ENCODE measurements at places on chromosomes 5 and 9.

GRCh38 chr9:86856259-86856658 lies 91.0 kb downstream of the GAS1 start:
- DNase-seq, result no peak

DNA sequence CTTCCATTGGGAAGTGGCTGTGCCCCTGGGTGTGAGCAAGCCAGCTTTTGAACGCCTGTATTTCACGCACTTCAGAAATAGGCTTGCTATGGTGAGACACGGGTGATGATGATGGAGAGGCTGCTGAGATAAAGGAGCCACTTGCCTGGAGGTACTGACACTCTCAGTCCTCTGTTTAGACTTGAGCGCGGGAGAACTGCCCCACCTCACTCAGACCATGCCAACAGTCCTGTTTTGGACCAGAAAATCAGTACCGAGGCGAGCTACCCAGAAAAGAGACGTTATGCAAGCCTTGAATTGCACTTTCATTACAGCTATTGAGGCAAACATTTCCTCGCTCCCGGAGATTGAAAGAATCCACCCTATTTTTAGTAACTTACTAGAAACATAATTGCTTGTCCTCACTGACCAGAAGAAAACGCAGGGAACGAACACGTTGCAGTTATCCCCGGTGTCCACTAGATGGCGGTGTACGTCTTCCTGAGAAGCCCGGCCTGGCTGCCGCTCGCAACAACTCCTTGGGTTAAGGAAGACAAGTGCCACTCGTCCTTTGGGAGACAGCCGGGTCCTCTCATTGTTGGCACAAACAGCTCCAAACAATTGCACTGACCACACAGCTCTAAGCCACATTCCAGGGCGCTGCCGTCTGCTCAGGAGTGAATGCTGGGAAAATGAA lies 142.4 kb downstream of the PSAT1 start:
- peak; percentile 32 for DNase-seq

DNA sequence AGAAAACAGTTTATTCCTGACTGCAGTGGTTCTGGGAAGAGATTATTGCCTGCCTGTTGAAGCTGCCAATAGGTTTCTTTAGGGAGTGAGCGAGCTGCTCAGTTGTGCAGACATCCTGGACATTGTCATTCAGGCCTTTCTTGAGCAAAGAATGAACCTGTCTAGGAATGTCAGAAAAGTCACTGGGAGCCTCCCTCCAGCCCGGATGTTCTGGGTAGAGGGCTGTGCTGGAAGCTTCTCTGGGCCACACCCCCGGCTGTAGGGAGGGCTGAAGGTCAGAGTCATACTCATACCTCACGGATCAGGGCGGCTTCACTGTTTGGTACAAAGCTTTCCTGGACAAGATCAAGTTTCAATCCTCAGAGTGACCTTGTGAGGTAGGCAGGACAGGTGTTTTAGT lies 33.4 kb upstream of the TBC1D2 start:
- no peak for DNase-seq

DNA sequence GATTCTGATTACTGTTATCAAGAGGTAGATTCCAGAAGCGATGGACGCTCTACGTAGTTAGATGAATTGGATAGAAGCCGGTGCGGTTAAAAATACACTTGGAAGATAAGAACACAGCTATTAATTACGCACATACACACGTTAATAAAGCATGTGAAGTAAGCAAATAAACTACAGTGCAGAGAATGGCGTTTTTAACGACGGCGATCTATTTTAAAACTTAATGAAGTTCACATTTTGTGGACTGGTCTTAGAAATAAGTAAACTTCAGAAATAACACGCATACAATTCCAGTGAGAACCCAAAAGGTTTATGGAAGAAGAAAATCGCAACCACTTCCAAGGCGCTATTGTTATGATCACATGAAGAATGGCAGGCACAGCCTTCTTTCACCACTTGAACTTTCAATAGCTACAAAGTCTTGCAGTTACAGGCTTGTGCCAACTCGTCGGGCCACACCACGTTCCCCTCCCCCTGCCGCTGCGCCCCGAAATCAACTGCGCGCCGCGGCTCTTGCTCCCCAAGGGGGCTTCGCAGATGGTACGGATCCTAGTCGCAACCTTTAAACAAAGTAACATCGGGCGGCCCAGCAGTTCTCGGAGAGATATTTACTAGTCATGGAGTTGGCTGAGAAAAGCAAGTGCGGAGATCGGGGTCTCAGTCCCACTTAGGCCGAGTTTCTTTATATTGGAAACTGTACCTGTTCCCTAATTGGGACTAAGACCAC lies 866 bp upstream of the SEMA6A start:
- DNase-seq, result no peak

DNA sequence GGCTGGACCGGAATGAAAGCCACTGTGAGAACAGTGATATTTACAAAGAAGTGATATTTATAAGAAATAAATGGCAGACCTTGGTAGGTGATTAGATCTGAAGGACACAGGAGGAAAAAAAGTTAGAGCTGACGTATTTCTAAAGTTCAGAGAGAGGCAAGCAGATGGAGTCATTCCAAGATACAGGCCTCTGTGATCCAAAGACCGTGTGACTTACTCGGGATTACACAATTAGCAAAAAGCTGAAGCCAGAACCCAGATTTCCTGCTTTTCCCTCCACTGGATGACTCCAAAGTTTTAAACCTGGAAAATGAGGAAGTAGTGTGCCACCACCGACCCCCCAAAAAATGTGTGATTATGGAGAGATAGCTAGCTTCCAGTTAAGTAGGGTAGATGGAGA lies 3.1 kb upstream of the DOCK8 start:
- no peak for DNase-seq

- DNase-seq, result no peak
These were observed 30.5 kb downstream of the TMOD1 start for GRCh38 chr9:97531888-97532376.

DNA sequence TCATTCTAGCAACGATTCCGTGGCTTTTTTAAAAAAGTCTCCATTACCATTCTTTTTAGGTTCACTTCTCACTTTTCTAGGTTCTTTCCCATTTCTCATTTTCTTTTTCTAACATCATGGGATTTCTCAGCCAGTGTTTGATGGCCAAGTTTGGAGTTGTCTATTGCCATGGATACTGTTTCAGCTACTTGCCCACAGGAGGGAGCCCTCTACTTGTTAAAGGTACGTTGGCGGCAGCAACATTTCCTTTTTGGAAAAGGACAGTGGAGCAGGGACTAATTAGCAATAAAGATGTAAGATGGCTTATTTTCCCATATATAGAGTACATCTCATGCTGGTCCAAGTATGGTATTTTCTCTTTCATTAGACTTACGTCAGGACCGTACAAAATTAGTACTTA lies 2257.5 kb upstream of the C9orf72 start:
- DNase-seq, result peak; percentile 1

Measured in DMS 273 treated with DMSO at 0.1 percent for 48 hours (cell line).